ENCODE measurements at places on chromosomes 5 and 9.

DNA sequence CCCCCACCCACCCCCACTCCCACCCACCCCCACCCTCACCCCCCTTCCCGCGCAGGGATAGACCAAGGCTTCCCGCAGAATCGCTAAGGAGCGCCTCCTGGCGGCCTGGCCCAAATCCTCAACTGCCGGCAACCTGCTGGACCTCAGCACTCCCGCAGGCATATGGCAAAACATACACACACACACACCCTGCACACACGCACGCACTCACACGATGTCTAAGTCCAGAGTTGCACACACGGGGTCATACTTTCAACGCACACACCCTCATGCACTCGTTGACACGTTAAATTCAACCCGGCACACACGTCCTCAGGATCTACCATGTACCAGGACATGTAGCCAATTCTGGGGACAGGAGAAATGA lies 1.7 kb downstream of the CPLX2 start:
- peak; percentile 56 for DNase-seq

- DNase-seq: no peak
Measured at GRCh38 chr9:94713436-94714215, 12.9 kb upstream of the AOPEP start.

DNA sequence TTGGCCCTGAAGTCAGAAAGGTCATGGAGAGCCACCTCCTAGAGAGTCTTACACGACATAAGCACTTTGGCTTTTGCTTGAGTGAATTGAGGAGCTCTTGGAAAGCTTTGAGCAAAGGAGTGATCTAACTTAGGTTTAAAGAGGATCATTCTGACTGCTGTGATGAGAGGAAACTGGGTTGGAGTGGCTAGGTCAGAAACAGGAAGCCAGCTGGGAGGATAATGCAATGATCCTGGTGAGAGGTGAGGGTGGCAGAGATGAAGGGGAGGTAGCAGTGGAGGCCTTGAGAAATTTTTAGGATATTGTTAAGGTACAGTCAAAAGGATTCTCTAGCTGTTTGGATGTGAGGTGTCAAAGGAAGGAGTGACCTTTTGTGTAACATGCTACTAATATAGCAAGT lies 32.2 kb upstream of the ROPN1L start:
- no peak for DNase-seq

GRCh38 chr5:2910401-2911175 lies 159.1 kb upstream of the IRX2 start:
- DNase-seq: no peak

DNA sequence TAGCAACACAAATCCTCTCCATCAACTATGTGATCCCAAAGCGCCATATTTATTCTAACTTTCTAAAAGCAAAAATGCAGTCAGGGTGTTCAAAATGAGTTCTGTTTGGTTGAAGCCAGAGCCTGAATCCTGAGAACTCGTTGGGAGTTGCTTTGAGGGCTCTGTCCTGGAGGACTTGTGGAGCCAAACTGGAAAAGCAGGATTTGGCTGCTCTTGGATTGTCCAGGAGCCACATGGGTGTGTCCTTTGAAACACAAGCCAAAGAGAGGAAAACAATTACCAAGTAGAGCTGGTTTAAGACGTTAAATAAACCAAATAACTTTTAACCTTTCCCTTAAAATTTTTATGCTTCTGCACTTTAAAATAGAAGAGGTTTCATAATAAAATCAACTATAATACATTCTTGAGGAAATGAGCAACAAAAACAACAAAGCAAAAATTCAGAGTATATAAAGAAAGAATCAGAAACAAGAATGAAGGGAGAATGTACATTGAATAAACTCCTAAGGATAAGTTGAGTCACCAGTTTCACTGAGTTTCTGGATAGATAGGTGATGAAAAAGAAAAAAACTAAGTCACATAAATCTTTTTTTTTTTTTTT lies 13.5 kb downstream of the C5orf46 start:
- peak; percentile 68 for DNase-seq

- DNase-seq: no peak
Measured at GRCh38 chr5:150497274-150497988, 10.5 kb upstream of the NDST1 start.

DNA sequence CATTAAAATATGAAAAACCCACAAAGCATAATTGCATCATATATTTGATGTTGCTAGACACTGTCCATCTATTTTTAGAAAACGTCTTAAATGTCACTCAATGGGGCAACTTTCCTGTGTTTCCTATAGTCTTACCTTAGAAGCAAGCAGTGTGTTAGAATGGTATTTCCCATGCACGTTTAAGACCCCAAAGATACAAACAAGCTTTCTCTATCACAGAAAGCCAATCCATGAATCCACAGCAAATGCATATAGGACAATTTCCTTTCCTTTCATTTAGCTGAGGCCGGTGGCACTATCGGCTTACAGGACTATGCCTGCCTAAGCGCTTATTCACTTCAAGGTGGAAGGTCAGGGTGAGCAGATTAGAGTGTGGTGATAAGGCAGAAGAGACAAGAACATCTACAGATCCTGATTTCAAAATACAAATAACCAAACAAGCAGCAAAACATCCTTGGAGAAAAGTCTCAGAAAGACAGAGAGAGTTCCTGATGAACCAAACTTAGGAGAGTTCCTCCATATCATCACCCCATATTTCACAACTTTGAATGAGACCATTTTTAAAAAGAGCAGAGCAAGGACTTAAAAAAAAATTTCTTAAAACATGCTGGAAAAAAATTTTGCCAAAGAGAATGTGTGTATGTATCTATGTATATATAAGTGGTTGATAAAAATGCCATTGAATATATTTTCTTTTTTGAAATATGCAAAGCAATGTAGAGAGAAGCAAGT lies 57.2 kb downstream of the MEF2C start:
- no peak for DNase-seq

DNA sequence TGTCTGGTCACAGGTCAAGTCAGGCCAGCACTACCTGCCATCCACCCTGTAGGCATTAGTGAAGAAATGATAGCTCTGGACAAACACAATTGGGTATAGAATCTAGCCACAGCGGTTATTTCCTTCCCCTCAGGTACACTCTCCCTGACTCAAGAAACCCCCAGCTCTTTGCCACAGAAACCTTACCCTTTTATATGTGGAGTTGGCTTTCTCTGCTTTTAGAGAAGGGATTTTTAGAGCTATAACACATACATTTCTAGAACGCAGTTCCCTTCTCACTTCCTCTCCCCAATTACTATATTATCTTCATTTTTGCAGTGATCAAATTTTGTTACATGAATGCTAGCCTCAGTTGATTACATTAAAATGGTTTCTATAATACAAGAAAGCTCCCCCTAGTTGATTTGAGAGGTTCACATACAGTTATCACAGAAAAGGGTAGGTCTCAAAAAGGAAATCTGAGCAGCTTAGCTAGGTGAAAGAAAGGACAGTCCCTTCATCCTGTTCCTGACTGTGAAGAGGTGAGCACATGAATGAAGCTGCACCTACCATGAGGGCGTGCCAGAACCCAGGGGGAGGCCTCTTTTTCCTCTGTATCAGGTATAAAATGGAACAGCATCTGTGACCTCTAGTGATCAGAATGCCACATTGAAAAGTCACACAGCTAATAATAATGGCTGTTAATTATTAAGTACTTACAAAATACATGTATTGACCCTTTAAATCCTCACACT lies 425.6 kb downstream of the KIAA0825 start:
- DNase-seq: no peak

DNA sequence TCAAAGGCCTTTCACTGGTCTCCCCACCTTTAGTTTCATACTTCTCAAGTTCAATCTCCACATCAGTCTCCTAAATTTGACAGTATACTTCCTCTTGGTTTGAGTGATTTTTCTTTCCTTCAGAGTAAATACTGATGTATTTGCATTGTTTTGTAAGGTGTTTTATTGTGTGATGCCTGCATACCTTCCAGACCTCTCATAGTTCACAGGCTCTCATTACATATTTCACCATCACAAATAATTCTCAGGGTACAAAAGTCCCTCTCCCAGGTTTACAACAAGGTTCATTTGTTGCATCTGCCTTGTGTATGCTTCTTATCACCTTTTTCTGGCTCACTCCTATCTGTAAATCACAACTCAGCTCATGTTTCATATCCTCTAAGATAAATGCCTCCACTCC lies 22.2 kb upstream of the TUSC1 start:
- no peak for DNase-seq

- peak; percentile 78 for DNase-seq
Measured at GRCh38 chr5:892394-893136, at the start of the genes BRD9 and TRIP13. Gene BRD9, minus strand, starts transcription at chr5:892801. Its CDS starts 144 bp downstream, at chr5:892657. Gene TRIP13, plus strand, starts transcription at chr5:892884. Its CDS starts 115 bp downstream, at chr5:892999.

DNA sequence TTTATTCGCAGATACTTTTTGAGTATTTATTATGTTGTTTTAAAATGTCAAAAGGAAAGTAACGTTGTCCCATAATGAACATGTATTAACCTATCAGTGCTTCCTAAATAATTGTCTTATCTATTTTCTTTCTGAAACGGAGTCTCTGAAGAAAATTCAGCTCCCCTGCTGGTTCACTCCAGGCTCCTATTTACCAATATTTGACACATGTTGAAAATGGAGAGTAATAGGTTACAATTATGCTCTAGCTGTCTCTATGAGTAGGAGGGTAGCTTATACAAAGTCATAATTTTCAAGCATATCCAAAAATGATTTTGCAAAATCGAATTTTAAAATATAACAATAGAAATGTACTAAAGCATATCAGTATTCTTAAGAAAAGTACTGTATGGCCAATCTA lies 844.1 kb downstream of the CDH18 start:
- DNase-seq: no peak

DNA sequence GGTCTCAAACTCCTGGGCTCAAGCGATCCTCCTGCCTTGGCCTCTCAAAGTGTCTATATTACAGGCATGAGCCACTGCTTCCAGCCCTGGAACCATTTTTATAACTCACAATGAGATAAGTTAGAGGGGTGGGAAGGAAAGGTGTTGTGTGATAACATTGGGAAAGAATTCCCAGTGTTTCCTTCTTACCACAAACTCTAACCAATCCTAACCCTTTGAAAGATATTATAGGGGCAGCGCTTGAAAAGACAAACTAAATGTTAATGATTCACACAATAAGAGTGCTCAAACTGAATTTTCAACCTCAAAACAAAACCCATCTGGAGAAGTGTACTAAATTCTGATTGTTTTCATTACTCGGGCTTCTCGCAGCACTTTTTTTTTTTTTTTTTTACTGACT lies 109.7 kb downstream of the TSSK1B start:
- DNase-seq: no peak

GRCh38 chr9:125970340-125970739 lies 223.2 kb downstream of the PBX3 start:
- no peak for DNase-seq

DNA sequence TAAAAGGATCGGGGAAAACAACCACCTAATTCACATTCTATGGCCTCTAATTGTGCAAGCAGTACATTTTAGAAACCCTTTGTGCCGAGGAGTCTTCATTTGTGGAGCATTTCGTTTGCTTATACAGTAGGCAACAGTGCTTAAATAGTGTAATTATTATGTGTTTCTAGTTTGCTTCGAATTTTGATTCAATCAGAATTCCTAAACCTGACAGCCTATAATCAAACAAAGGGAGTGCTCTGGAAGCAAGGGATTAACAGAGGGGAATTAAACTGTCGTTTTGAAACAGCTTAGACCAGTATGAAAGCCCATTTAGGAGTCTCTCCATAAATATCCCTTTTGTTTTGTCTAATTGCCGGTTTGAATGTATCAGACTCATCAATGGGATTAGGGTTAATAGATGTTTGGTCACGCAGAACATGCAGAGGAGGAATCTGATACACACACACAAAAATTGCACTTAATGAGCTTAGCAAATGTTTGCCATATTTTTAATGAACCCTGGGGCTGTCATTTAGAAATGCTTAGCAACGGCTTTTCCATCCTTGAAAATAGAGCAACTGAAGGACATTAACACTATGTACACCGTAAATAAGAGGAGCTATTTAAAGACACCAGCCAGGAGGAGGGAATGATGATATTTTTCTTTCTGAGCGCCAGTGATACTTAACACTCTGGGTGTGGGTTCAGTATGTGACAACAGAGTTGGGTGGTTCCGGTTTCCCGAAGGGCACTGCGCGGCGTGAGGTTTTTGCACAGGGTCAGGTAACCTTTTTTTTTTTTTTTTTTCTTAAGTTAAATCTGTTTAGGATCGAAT lies 404.7 kb downstream of the TLE4 start:
- DNase-seq: peak; percentile 99

DNA sequence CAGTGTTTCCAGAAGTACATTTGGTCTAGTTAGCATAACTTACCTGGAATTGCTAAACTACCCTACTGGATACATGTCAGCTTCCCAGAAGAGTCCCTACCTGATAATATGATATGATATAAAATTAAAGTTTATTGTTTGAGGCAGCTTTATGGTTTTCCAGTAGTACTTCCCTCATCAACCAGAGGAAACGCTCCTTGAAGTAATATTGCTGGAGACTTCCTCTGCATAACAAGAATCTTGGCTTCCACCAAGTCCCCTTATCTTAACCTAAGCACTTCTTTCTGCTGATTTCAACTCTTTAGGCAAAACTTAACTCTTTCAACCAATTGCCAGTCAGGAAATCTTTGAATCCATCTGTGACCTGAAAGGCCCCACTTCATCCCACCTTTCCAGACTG lies 214.3 kb upstream of the PTGER4 start:
- DNase-seq: no peak

GRCh38 chr9:37944671-37945481 lies 40.9 kb upstream of the SLC25A51 start:
- no peak for DNase-seq

DNA sequence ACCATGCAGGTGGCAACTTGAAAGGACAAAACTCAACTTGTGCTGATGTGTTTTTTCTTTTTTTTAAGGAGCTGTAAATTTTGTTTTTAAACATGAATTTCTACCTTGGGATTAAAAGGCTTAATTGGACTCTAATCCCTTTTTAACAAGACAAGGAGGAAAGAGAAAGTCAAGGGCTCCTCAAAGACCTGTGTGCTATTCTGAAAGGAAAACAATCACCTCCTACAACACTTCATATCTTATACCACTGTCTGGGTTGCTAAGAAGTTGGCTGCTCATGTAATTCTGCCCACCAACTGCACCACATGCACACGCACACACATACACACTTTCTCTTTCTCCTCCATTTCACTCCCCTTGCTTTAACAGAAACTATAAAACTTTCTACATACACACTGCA lies 78.6 kb downstream of the SH3RF2 start:
- no peak for DNase-seq

- no peak for DNase-seq
Measured at GRCh38 chr9:89748021-89748670, 143.3 kb downstream of the GADD45G start.

- no peak for DNase-seq
Measured at GRCh38 chr5:54249210-54250028, 61.0 kb downstream of the ARL15 start.

- peak; percentile 36 for DNase-seq
Measured at GRCh38 chr5:107563959-107564544, 106.7 kb downstream of the EFNA5 start.

DNA sequence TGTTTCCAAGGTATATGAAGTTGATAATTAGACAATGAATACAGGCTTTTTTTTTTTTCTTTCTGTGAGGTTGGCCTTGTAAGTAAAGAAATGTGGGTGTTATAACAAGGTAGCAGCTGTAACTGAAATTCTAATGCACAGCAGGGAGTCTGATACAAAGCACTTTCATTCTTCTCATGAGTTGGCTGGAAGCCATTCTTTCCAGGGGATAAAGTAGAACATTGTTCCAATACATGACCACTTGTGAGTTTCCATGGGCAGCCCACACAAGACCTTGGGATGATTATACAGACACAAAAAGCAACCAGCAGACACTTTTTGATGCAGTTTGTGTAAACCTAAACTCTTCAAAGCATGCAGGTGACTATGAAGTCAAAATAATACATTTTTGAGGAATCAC lies 1785.9 kb upstream of the WWC1 start:
- DNase-seq: no peak

- no peak for DNase-seq
Measured at GRCh38 chr5:74361406-74362358, 278.8 kb downstream of the ENC1 start.

- no peak for DNase-seq
Measured at GRCh38 chr5:24510523-24510988, 134.2 kb downstream of the CDH10 start.
